ENCODE measurements at places on chromosomes 3 and 15.

GRCh38 chr3:16881896-16882630, 2.7 kb upstream of the PLCL2 start:
- no peak for DNase-seq

DNA sequence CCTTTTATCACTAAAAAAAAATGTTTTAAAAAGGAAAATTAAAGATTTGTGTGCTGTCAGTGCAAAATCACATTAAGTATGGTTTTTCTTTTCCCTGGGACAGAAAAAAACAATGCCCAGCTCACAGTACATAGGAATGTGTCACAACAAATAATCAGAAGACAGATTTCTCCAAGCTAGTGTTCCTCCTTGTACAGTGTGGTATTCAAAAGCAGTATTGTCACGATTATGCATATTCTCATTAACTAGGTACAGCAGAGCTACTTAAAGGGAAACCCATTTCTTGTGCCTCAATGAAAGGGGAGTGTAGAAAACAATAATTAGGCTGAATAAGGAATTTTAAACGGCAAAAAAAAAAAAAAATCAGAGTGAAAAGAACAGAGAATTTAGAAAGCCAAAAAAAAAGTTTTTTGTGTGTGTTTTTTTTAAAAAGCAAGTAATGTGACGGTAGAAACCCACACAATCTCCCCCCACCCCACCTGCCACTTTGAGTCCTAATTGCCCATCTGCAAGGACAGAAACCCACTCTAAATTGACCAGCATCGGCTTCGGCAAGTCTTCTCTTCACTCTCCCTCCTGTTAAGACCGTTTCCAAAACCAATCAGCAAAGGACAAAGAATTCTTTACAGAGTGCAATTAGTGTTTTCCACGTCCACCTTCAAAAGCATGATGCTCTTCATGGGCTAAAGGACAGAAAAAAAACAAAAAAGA, 41.0 kb downstream of the EIF4E3 start:
- no peak for DNase-seq

- no peak for DNase-seq
Observed at GRCh38 chr15:98076021-98076816, 115.7 kb downstream of the ARRDC4 start.

DNA sequence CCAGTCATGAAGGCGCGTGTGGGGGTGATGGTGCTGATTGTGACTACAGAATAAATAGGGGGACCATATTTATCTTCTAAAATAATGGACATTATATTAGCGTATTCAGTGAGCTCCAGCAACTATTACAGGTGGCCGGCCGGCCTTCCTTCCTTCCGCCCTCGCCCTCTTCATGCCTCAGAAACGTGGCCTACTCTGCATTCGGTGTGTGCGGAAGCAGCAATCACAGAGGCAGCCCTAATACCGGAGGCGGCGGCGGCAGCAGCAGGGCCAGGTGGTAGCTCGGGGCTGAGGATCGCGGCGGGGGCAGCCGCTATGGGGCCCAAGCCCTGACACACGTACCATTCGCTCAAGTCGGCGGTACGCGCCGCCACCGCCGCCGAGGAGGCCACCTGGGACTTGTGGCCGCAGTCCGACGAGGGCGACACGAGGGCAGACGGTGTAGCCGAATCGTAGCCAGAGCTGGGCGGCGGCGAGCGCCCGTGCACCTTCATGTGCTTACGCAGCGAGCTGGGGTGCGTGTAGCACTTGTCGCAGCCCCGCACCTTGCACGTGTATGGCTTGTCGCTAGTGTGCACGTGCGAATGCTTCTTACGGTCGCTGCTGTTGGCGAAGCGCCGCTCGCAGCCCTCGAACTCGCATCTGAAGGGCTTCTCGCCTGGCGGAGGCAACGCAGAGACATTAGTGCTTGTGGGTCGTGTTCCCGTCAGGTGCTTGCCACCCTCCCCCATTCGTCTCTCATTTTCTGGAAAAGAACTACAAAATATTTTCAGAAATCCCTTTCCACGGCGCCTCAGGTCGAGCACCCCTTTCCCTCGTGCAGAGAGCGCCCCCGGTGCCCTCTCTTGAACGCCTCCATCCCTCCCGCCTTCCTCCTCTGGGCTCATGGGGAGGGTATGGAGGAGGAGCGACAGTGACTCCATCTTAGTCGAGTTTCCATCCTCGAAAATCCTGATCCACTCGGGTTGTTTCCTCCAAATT, 15.5 kb downstream of the ZIC4 start:
- no peak for DNase-seq

- no peak for DNase-seq
Observed at GRCh38 chr15:42009022-42009421, 11.8 kb downstream of the PLA2G4E start.

- DNase-seq = peak; percentile 71
Observed at GRCh38 chr15:31977812-31978661, 52.3 kb upstream of the CHRNA7 start.

GRCh38 chr15:40807888-40808461, 702 bp upstream of the DNAJC17 start:
- DNase-seq = no peak

GRCh38 chr15:41937568-41937923, 34.8 kb downstream of the EHD4 start:
- DNase-seq = no peak

- DNase-seq = no peak
Observed at GRCh38 chr3:159884661-159885402, 103.8 kb upstream of the IL12A start.

DNA sequence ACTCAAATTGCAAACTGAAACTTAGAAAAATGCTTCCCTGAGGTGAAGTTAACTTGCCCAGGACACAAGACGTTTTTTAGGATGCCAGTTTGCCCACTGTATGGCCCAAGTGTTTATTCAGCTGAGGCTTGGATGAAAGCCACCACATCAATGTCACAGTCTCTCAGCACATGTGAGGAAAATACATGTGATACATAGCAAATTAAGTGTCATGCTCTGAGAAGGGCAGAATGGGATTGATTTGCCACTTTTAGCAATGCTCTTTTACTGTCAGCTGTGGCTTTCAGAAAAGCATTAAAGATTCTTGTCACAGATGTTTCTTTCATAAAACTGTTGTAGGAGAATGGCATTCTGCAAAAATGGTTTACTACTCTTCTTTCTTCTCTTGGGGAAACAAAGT, 165.5 kb downstream of the ZIC1 start:
- DNase-seq = no peak

Measured in stimulated activated naive CD8-positive, alpha-beta T cell treated with anti-CD3 and anti-CD28 coated beads, Interleukin-15, Interleukin-2, amounts not matched to agents 100 U/mL and 50 U/mL, for 24 hours (primary cell).